Activated CD8-positive, alpha-beta T cell treated with anti-CD3 and anti-CD28 coated beads, Interleukin-2, amount 10 ng/mL, durations not matched to agents 7 days and 5 days (primary cell): ENCODE measurements at places on chromosomes 3 and 15.

GRCh38 chr3:193702967-193703366 is 110.0 kb downstream of the OPA1 start:
- no peak for DNase-seq

DNA sequence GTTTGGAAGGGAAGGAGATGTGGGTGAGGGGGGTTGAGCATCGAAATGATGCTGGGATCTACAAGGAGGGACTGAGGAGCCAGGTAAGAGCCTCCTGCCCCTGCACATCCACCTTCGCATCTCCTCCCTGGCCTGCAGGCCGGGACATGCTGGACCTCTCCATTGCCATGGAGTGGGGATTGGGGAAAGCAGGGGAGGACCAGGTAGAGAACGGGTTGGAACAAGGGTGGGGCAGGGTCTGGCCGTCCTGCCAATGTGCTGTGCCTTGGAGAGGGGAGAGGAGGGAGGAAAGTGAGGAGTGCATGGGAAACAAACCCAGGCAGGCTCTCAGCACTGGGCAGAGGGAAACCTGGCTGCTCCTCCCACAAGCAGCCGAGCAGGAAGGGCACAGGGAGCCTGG is 10.6 kb downstream of the PLA2G4B start:
- DNase-seq, result no peak

DNA sequence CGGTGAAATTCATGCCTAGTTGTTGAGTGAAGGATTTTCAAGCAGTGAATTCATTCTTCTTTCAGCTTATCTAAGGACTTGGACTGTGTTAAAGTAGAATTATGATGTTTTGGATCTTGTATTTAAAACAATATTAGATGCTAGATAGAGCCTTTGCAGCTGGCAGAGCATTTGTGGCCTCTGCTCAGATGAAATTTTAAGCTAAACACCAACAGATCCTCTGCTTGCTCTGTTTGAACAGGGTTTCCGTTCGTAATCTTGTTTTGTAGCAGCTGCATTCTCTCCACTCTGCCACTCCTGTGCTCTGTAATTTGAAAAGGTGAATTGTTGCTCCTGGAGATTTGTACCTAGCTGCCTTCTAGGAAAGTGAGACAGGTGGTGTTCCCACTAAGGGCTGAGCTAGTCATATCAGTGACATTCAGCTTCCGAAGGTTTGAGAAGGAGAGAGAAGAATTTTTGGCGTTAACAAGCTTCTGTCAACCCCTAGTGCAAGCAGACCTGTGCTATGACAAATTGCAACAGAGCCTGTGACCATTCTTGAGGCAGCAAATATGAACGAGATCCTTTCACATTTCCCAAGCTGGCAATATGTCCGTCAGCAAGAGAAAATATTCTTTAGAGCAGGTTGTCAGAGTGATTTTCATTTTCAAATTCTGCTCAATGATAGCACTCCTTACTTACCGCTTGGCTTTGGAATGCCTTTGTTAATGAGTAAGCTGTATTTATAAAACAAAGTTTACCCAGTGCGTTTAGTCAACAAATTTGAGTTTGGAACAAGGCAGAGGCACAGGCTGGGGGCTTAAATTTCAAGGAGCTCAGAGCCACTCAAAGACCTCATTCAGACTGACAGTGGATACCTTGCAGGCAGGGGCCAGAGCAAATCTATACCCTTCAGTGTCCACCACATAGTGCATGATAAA is 5.3 kb downstream of the CHST2 start:
- no peak for DNase-seq

DNA sequence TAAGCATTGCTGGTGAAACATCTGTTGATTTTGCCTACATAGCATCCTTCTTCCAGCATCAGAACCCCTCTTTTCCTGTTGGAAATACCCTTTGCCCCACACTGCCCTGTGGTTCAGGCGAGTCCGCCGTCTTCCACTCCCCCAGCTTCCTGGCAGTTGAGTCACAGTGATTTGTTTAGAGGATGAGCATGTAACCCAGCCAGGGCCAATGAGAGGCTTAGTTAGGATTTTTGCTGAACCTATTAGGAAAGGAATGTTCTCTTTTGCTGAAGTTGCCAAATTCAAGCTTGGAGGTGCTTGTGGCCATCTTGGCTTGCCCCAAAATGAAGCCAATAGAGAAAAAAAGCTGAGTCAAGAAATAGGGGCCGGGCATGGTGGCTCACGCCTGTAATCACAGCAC is 19.0 kb upstream of the MEX3B start:
- DNase-seq, result no peak

- DNase-seq, result no peak
Observed at GRCh38 chr3:16849795-16850194, 35.0 kb upstream of the PLCL2 start.

GRCh38 chr3:193788189-193788991 is 195.4 kb downstream of the OPA1 start:
- peak; percentile 28 for DNase-seq

DNA sequence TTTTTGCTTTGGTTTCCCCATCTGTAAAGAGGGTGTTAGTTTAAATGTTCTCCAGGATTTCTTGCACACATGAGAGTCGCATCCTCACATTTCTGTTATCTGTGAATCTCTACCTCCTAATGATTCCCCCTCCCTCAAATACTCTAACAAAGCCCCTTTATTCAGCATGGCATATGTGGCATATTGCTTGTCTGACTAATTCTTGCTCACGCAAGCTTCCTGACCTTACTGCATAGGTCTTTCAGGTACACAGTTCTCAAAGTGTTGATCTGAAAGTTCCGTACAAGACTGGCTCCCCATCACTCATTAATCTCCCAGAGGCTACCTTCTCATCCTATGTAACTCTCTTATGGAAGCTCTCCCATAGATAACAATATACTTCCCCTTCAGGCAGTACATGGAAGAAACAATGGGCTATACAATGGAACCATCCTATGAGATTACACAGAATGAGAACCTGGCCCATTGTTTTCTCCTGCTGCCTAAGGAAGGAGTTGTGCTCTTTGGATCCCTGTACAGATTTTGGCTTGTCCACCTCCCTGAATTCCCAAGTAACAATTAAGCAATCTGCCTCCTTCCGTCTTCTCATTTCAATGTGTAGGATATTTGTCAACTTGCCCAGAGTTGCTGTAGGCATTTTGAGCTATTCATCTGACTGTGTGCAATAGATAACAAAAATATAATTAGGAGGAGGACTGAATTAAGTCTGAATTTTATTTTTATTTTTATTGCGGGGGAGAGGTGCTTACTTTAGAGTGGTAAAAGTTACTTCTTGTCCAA is 51.0 kb downstream of the PPARG start:
- DNase-seq, result no peak

DNA sequence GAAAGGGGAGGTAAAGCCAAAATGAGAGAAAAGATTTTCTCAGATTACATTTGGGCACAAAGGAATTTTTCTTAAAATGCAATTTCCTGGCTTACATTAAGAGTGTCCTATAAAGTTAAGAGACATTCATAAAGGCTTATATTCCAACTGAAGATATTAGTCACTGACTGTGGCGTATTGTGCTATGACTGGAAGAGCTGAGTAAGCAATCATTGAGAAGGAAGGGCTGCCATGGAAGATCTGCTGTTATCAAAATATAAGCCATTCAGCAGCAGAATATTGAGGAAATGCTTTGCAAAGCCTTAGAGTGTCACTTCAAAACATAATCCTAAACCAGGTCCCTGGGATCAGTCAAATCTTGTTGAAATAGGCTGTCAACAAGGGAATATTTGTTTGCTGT is 593.9 kb downstream of the TUSC7 start:
- no peak for DNase-seq

DNA sequence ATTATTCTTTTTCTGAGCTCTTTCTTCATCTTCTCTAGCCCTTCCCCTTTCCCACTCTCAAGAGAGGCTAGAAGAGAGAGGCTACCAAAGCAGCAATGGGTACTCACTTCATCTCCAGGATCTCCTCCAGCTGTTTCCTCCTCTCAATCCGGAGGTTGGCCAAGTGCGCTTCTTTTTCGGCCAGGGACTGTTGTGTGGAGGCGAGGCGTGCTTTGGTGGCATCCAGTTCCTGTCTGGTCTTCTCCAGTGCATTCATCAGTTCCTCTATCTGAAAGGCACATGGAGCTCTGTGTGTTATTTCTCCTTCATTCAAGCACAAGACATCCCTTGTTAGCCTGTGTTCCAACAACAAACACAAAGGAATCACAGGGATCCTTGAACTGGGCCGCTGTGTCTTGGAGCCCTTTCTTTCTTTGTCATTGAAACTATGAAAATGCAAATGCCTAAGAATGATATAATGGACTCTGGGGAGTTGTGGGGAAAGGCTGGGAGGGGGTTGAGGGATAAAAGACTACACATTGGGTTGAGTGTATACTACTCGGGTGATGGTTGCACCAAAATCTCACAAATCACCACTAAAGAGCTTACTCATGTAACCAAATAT is 401.3 kb upstream of the WNT5A start:
- DNase-seq, result no peak

DNA sequence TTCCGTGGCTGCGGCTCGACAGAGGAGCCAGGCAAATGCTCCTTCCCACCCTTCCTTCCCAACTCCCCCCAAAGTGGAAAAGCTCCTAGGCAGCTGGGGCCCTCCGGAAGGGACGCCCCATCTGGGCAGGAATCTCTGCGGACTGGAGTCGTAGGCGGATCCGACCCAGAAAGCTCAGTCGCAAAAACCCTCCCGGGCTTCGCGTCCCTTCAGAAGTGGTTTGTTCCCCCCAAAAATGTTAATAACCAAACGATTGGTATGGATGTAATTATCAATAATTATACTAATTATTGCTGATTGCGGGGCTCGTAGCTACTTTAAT is 3.8 kb downstream of the RNU6-1 start:
- DNase-seq, result no peak

- no peak for DNase-seq
Observed at GRCh38 chr3:14289590-14290461, 111.2 kb downstream of the LSM3 start.

DNA sequence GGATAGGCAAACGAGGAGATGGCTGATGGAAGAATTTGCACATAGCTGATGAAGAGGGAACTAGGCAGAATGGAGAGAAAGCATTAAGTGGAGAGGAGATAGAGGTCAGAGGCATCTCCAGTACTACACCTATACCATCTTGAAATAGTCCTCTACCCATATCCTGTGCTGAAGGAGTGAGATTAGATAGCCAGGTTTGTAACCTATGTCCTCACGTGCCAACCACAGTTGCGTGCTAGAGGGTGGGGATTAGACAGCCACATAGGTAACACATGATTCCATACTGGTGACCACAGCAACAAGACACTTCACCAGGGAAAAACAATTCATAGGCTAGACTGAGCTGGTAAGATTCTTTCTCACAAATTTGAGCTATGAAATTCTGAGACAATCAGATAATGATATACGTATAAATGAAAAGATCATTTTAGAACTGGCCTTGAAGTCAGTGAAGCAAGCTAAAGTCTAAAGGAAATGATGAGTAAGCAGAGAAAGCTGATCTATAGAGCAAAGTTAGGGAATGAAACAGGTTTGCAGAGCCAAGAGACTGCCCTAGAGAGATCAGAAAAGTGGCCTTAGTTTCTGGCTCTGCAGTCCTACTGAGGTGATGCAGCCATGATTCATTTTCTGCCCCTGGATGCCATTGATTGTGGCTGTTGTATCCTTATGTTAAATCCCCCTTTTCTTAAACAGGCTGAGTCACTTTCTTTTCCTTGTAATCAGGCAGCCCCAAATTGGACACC is 17.7 kb downstream of the MYNN start:
- DNase-seq, result no peak

DNA sequence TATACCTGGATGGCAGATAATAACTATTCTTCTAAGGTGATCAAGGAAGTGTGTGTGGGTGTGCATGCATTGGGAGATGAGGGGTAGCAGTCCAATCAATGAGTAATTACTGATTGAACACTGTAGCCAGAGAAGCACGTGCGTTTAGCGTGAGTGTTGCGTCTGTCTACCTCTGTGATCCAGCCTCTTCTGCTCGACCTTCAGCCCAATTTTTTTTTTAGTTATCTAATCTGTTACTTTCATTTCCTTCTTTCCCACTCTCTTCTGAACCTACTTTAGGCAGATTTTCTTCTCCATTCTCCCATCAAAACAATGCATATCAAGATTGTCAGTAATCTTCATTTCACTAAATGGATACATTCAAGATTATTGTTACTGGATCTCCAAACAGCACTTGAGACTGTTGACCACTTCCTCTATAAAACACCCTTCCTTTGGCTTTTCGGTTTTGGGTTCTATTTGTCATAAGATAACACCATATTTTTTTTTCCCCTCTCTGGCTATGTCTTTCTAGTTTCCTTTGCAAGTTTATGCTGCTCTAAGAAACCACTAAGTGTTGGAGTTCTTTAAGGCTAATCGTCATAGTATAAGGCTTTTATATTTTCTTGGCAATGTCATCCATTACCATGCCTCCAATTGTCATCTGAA is 41.0 kb downstream of the MCTP2 start:
- DNase-seq, result peak; percentile 42

GRCh38 chr3:99348451-99348850 is 289.9 kb upstream of the COL8A1 start:
- no peak for DNase-seq

GRCh38 chr3:39805650-39806049 is 3.8 kb upstream of the MYRIP start:
- no peak for DNase-seq

DNA sequence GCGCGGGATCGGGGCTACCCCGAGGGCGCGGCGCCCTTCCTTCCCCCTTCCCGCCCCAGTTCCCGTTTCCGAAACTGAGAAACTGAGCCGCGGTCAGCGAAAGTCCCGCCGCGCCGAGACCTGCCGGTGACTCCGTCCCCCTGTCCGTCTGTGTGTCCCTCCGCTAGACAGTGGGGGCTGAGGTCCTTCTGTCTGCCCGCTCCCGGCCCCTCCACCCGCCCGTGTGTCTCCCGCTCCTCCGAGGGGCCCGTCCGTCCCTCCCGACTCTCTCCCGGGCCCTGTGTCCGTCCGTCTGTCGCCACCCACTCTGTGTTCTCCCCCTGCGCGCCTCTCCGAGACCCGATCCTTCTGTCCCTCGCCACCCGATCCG is 426 bp downstream of the PRKCD start:
- no peak for DNase-seq
